HCT116 (cell line): ENCODE measurements at places on chromosomes 3 and 15. TPM values are rescaled to one million over a fixed set of nuclear protein-coding genes. Genes with fewer than 3 reads are reported as not detected.

GRCh38 chr3:193621127-193621526 lies 28.1 kb downstream of the OPA1 start:
- no peaks in the 10 kb centered on the region for H3K4me1 ChIP-seq
- no peaks in the 10 kb centered on the region for H3K27me3 ChIP-seq
- DNase-seq, result no peak
- no peak overlapping the region for H3K27ac ChIP-seq
- H3K36me3 ChIP-seq, result peaks cover 27% of the 10 kb centered on the region
- H3K4me3 ChIP-seq, result no peak overlapping the region

Gene TM6SF1
- not detected for total RNA-seq

Gene GP9
- not detected for total RNA-seq

Gene KNG1
- 0.25 TPM for total RNA-seq

- H3K36me3 ChIP-seq, result no peaks in the 10 kb centered on the region
- H3K4me1 ChIP-seq, result no peaks in the 10 kb centered on the region
- no peak overlapping the region for H3K27ac ChIP-seq
These were observed 216.3 kb upstream of the MLF1 start for GRCh38 chr3:158354713-158355112.
